ENCODE measurements at places on chromosomes 11 and 22.

GRCh38 chr22:32712644-32713355 lies 88.7 kb upstream of the TIMP3 start:
- no peak for DNase-seq

GRCh38 chr11:13220148-13220547 lies 57.4 kb upstream of the BMAL1 start:
- no peak for DNase-seq

DNA sequence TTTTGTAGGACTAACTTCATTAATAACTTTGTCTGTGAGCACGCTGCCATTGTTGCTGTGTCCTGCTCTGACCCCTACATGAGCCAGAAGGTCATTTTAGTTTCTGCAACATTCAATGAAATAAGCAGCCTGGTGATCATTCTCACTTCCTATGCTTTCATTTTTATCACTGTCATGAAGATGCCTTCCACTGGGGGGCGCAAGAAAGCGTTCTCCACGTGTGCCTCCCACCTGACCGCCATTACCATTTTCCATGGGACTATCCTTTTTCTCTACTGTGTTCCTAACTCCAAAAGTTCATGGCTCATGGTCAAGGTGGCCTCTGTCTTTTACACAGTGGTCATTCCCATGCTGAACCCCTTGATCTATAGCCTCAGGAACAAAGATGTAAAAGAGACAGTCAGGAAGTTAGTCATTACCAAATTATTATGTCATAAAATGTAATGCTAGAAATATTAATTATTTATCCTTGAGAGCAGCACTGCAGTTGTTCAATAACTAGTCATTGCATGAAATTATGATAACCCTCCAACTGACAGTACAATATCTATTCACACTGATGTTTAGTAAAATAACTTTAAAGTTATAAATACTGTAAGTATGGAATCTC lies 46.4 kb upstream of the OR5D13 start:
- DNase-seq, result no peak

- no peak for DNase-seq
These were observed 1047.1 kb upstream of the TENM4 start for GRCh38 chr11:80487952-80488351.

GRCh38 chr11:123585706-123586105 lies 68.7 kb downstream of the SCN3B start:
- no peak for DNase-seq

Data from caudate nucleus (tissue), 63 donors.